ENCODE measurements at places on chromosomes 6 and 20.

DNA sequence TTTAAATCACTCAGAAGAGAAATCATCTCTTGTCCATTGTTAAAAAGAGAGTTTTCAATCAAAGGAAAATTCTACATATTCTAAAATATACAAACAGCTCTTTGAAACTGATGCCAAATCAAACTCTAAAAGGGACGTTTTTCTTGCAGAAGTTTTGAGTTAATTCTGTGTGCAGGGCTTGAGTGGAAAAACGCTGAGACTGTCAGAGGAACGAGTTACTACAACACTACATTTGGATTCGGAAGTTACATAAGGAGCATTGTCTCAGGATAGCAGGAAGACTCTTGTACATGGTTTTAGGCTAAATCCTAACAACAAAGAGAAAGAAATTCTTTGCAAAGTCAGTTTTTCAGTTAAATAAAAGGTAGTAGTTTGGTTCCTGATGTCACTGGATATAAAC, 155.7 kb upstream of the SUPT3H start:
- DNase-seq = no peak

- DNase-seq = no peak
Observed at GRCh38 chr6:156182356-156182755, 594.8 kb upstream of the ARID1B start.

GRCh38 chr6:117976030-117976651, 69.1 kb downstream of the SLC35F1 start:
- DNase-seq = peak; percentile 20

GRCh38 chr6:147693181-147693580, 184.7 kb downstream of the SAMD5 start:
- no peak for DNase-seq

GRCh38 chr20:37390891-37391525, 45.1 kb downstream of the SRC start:
- no peak for DNase-seq

DNA sequence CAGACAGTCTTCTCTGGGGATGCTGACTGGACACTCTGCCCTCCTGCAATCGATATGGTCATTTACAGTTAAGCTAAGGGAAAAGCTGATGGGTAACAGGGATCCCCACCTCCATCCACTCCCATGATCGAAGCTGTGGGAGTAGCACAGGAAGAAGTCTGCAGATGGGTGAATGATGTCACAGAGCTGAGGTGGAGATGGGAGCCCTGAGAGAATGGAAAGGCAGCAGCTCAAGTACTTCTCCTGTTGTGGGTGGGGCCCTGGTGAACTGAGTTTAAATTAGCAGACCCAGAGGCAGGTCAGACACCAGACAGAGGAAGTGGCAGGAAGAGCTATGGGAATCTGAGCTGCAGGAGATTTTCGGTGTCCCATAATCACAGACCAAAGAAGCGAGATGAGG, 29.0 kb downstream of the HDGFL1 start:
- no peak for DNase-seq

Data from K562 (cell line).